ENCODE measurements at places on chromosomes 6 and 20. TPM values are rescaled to one million over a fixed set of nuclear protein-coding genes. Genes with fewer than 3 reads are reported as not detected.

The FUT9 gene
- not detected for total RNA-seq

The PACSIN1 gene
- total RNA-seq = 1.4 TPM

The JPH2 gene
- not detected for total RNA-seq

GRCh38 chr6:95431637-95432228 lies 145.6 kb upstream of the MANEA start:
- H3K4me1 ChIP-seq = no peaks in the 10 kb centered on the region
- no peaks in the 10 kb centered on the region for H3K27me3 ChIP-seq
- no peak overlapping the region for H3K4me3 ChIP-seq
- H3K36me3 ChIP-seq = no peaks in the 10 kb centered on the region

GRCh38 chr6:7169296-7169721 lies 61.5 kb downstream of the RREB1 start:
- H3K4me3 ChIP-seq = no peak overlapping the region
- DNase-seq = no peak
- peaks cover 5% of the 10 kb centered on the region for H3K36me3 ChIP-seq
- peaks cover 30% of the 10 kb centered on the region for H3K4me1 ChIP-seq
- H3K27ac ChIP-seq = no peak overlapping the region
- no peaks in the 10 kb centered on the region for H3K27me3 ChIP-seq

GRCh38 chr6:5278047-5278446 lies 16.7 kb downstream of the FARS2 start:
- H3K4me3 ChIP-seq = no peak overlapping the region
- peaks cover 5% of the 10 kb centered on the region for H3K36me3 ChIP-seq
- no peak for DNase-seq
- H3K27ac ChIP-seq = no peak overlapping the region

DNA sequence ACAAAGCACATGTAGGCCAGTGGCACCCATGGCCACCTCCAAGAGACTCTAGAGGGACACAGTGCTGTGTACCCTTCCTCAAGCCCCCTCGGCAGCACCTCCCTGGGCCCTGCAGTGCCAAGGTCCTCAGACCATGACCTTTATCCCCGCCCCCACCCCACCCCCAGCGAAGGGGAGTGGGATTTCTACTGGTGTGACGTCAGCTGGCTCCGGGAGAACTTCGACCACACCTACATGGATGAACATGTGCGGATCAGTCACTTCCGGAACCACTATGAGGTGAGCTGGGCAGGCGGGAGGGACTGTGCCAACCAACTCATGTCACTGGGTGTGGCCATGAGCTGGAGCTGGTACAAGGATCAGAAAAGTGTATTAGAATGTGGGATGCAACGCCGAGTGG lies 38.0 kb downstream of the TTLL9 start:
- H3K4me1 ChIP-seq = no peaks in the 10 kb centered on the region
- H3K27ac ChIP-seq = no peak overlapping the region
- DNase-seq = no peak
- no peaks in the 10 kb centered on the region for H3K27me3 ChIP-seq
- H3K36me3 ChIP-seq = no peaks in the 10 kb centered on the region

DNA sequence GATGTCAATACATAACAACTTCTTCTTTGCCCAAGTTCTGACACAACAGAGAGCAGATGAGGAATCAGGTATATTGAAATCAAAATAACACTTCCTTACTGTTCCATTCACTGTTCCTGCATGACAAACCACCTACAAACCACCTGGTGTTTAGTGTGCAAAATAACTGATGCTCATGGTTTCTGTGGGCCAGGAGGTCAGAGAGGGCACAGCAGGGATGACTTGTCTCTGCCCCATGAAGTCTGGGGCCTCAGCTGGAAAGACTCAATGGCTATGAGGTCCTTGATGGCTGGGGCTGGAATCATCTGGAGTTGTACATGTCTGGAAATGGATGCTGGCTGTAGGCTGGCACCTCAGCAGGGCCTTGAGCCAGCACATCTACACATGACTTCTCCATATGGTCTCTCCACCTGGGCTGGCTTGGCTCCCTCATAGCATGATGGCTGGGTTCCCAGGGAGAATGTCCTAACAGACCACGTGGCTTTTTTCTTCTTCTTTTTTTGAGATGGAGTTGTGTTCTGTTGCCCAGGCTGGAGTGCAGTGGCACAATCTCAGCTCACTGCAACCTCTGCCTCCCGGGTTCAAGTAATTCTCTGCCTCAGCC lies 7.4 kb upstream of the COX4I2 start:
- no peak for DNase-seq
- H3K4me3 ChIP-seq = no peak overlapping the region
- H3K36me3 ChIP-seq = no peaks in the 10 kb centered on the region
- no peak overlapping the region for H3K27ac ChIP-seq
- peaks cover 2% of the 10 kb centered on the region for H3K4me1 ChIP-seq

- DNase-seq = no peak
- H3K27ac ChIP-seq = no peak overlapping the region
- H3K36me3 ChIP-seq = peaks cover 57% of the 10 kb centered on the region
These were observed 41.4 kb downstream of the SCAND1 start for GRCh38 chr20:35912881-35913280.

DNA sequence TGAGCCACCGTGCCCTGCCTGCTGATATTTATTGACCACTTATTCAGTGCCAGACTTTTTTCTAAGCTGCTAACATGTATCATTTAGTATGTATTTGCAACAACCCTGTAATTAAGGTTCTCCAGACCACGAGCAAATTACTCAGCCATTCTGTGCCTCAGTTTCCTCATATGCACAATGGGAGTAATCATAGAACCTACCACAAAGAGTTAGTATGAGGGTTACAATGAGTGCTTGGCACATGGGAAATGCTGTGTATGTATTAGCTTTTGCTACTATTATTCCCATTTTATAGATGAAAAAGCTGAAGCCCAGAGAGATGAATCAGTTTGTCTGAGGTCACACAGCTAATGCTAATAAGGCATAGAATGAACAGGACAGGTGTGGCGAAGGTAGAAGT lies 20.0 kb upstream of the SLC9A8 start:
- peaks cover 6% of the 10 kb centered on the region for H3K4me1 ChIP-seq
- H3K27ac ChIP-seq = no peak overlapping the region
- H3K27me3 ChIP-seq = peaks cover 4% of the 10 kb centered on the region
- DNase-seq = no peak

DNA sequence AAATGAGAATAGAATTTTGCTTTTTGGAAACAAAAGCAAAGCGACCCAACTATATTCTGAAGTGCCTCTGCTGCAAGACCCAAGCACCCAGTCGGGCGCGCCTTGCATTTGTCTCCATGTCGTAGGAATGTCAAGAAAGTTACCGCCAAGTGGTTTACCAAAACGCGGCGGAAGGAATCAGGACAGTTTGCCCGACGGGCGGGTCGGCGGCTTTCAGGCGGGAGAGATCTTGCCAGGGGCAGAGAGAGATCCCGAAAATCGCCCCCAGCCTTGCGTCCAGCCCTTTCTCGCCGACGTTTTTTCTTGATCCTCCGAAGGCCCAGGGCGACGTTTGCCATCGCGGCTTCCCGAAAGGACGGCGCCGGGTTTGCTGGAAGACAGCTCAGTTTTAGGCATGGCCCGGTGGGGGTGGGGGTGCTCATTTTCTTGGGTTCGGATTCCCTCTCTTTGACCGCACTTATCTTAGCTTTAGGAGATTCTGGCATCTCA lies 4.0 kb upstream of the LIN28B start:
- H3K4me3 ChIP-seq = no peak overlapping the region
- no peaks in the 10 kb centered on the region for H3K36me3 ChIP-seq
- no peaks in the 10 kb centered on the region for H3K4me1 ChIP-seq
- H3K27me3 ChIP-seq = peaks cover 85% of the 10 kb centered on the region
- DNase-seq = no peak

DNA sequence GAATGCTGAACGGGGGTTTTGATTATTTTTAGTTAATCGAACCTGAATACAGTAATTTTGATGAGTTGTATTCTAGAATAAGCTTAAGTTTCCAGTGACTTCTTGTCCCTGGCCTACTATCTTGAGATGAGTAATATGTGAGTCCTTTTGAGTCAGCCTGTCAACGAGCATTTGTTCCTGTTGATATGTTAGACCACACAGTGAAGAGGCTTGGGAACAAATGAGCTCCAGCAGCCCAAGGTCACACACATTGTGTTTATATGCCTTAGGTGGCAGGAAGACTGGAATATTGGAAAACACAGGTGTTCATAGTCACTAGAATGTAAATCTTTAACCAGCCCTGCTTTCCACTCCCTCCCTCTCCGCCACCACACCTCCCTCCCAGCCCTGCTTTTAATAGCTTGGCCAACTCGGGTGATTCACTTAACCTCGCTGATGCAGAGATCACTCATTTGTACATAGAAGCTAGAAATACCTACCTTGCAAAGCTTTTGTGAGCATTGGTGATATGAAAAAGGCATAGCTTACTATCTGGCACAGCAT lies 9.1 kb downstream of the SMPDL3A start:
- no peak for DNase-seq
- no peaks in the 10 kb centered on the region for H3K36me3 ChIP-seq
- H3K4me1 ChIP-seq = no peaks in the 10 kb centered on the region
- H3K4me3 ChIP-seq = no peak overlapping the region
- H3K27me3 ChIP-seq = no peaks in the 10 kb centered on the region
